Frontal cortex (tissue), 4 donors: ENCODE measurements at places on chromosomes 6 and 20. TPM values are rescaled to one million over a fixed set of nuclear protein-coding genes. Genes with fewer than 3 reads are reported as not detected.

DNA sequence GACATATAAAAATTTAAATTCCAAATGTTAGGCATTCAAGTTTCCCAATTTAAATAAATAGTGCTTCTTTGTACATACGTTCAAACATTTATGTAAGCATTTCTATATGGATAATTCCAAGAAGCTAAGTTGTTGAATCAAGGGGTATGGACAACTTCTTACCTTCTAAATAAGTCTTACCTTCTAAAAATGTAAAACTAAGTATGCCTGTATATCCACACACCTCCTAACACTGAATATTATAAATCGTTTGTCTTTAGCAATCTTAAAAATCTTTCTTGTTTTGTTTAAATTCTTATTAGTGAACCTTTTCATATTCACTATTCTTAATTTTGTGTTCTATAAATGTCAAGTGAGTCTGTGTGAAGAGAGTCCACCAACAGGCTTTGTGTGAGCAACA is 2.5 kb upstream of the ZSCAN16 start:
- no peak for DNase-seq

- no peak for DNase-seq
Observed at GRCh38 chr20:25327521-25328235, 63.0 kb downstream of the ABHD12 start.

COL9A3 gene
- 10.2 TPM for total RNA-seq

DNA sequence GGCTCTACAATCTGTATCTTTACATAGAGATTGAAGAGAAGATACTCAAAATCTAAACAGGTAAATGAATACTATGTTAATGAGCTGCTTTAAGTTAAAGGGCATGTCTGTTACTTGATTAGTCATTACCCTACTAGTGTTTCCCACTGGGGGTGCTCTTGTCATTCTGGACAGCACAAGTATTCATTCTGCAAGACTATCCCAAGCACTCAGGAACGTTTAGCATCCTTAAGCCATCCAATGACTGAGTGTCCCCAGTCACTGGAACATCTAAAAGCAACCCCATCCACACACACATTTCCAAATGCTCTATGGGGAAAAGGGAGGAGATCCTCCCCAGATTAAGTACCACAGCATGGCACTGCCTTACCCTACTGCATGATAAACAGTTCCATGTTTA is 25.7 kb downstream of the EZR start:
- DNase-seq = no peak

DNA sequence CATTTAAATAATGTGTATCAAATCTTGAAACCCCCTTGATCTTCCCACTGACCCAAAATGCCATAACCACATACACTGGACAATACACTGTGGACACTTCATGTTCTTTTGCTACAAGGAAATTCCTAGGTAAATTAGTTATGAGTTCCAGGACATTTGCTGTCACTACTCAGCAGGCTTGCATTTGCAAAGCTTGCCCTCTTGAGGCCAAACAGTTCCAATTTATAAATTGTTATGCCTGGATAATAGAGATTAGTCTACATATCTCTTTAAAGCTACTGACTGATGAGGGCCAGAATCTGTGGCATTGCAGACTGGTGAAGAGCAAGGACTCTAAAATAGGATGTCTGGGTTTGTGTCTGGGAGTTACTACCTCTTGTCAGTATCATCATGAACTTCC is 17.4 kb upstream of the RAB32 start:
- no peak for DNase-seq

DNA sequence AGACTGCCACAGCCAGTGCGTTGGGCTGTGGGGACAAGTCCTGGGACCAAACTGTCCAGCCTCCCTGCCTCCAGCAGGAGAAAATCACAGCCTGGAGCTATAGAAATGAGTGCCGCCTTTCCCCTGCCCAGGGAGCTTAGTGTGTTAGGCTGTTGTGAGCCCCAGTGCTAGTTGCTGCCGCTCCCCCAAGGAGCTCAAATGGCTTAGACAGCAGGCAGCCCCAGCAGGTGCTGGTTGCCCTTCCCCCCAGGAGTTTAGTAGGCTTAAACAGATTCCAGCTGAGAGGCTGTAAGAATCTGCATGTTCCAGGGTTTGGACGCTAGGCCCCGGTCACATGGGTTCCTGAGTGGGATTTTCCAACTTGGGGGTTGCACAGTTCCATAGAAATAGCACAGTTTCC is 27.2 kb upstream of the HMGN3 start:
- DNase-seq = no peak

BPIFB4 gene
- total RNA-seq = not detected

- DNase-seq = no peak
Observed at GRCh38 chr6:119673741-119674140, 324.2 kb upstream of the MAN1A1 start.
